Hypothalamus (tissue), 51 donors: ENCODE measurements at places on chromosomes 16 and 17.

GRCh38 chr17:28029044-28029443, 13.4 kb upstream of the NLK start:
- no peak for DNase-seq

DNA sequence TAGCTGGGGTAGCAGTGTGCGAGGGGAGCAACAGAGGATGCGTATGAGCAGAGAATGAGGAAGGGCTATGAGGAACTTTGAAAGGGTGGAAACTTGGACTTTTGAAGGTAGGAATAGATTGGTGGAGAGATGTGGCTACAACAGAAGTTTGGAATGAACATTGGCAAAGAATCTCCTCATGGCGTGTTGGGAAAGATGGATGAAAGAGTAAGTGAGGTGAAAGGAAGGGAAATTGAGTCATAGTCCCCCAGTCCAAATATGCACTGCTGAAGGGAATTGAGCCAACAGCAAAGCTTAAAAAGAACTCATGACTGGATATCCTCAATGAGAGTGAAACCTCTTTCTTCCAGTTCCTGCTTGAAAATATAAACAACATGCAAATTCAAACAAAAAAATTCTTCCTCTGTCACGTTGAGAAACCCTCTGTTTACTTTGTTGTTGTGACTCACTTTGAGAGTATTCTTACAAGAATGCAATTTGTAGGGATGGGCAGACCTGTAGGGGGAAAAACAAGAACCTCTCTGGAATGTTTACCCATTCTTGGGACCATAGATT, 313.2 kb upstream of the KCNJ16 start:
- DNase-seq = no peak

DNA sequence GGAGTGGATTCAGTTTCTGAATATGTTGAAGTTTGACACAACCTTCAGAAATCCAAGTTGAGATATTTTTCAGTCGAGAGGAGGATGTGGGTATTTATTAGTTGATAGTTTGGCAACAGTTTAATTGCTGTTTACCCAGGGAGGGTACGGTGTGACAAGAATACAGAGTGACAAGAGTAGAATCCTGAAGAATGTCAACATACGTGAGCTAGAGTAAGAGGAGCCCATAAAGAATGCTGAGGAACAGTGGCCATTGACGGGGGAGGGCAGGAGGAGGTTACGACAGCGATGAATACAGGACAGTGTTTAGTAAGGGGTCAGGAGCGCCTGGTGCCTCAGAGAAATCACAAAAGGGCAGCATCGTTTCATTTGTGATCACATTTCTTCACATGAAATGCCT, 76.5 kb downstream of the AATF start:
- DNase-seq = no peak

DNA sequence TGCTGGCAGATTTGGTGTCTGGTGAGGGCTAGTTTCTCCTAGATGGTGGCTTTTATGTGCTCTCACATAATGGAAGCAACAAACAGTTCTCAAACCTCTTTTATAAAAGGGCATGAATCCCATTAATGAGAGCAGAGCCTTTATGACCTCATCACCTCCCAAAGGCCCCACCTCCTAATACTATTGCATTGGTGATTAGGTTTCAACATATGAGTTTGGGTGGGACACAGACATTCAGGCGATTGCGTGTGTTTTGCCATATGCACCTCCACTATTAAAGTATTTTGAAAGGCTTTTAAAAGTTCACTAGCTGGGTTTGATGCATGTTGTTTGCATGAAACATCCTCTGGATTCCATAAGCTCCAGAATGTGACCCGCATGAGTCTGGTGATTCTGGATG, 24.4 kb upstream of the DNAJA2 start:
- DNase-seq = no peak

GRCh38 chr17:64741038-64741641, 79.0 kb upstream of the SMURF2 start:
- peak; percentile 23 for DNase-seq
